ENCODE measurements at places on chromosomes 7 and 10.

DNA sequence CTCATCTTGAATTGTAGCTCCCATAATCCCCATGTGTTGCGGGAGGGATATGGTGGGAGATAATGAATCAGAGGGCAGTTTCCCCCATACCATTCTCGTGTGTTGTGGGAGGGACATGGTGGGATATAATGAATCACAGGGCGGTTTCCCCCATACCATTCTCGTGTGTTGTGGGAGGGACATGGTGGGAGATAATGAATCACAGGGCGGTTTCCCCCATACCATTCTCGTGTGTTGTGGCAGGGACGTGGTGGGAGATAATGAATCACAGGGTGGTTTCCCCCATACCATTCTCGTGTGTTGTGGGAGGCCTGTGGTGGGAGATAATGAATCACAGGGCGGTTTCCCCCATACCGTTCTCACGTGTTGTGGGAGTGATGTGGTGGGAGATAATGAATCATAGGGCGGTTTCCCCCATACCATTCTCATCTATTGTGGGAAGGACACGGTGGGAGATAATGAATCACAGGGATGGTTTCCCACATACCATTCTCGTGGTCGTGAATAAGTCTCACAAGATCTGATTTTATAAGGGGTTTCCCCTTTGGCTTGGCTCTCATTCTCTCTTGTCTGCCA is 271.0 kb downstream of the MAD1L1 start:
- peak; percentile 59 for DNase-seq

- DNase-seq: no peak
These were observed 79.3 kb upstream of the NEBL start for GRCh38 chr10:20976390-20976789.

DNA sequence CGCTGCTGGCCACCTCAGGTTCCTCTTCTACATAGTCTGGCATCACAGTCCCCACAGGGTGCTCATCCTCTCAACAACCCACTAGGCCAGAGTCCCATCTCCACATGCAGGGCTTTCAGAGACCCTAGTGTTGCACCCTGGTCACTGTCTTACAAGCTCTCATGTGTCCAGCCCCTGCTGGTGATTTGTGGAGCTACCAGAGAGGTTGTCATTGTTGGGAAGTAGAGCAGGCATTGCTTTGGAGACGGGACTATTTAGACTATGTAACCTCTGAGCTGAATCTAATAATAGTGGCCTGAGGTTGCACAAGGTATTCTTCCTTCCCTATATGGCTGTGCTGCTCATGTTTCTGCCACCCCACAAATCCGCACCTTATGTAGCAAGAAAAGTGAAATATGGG is 135.3 kb upstream of the VWC2 start:
- DNase-seq: no peak

- DNase-seq: no peak
These were observed 38.7 kb downstream of the LAMB4 start for GRCh38 chr7:108091461-108091831.

GRCh38 chr7:51079494-51079893 is 237.1 kb downstream of the COBL start:
- DNase-seq: no peak

- no peak for DNase-seq
These were observed 17.5 kb downstream of the INPP5A start for GRCh38 chr10:132554991-132555647.

GRCh38 chr10:99329554-99330346 is 594 bp downstream of the CNNM1 start:
- DNase-seq: no peak

DNA sequence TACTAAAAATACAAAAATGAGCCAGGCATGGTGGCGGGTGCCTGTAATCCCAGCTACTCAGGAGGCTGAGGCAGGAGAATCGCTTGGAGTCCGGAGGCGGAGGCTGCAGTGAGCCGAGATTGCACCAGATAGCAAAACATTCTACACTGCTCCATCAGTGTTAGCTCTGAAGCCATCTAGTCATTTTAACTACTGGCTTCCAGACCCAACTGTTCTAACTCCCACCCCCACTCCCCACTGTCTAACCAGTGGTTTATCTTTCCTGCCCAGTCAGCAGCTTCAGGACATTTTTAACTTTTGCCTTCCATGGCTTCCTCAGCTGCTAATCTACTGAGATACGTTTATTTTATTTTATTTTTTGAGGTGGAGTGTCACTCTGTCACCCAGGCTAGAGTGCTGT is 6.2 kb upstream of the FRAT1 start:
- DNase-seq: no peak

DNA sequence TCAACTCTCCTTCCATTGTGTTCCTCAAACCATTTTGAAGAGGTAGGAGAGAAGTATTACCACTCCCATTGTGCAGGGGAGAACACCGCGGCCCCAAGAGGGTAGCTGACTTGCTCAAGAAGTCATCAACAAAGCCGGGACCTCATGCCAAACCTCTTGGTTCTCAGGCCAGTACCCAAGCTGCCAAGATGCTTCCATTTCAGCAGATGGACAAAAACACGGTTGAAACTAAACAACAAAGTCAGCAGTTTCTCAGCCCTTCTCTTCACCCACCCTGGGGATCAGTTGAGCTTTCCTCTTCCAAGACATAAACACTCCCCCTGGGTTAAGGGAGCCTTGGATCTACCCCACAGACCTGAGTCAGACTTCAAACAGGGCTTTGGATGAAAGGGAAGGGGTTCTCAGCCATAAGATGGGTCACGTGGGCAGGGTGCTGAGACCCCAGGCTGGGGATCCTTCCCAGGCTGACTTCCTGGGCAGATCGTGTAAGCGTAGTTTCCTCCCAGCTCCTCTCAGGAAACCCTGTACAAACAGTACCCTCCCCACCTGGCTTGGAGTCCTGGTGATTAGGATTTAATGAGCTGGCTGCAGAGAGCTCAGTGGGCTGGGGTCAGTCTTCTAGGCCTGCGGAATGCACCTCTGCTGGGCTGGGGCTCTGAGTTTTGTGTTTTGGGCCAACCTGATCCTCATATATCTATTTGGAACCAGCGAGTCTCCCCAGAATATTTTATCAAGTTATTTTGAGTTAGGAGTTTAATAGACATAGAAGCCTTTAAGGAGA is 27.3 kb downstream of the EMX2 start:
- no peak for DNase-seq

GRCh38 chr7:103958284-103958818 is 31.1 kb downstream of the RELN start:
- DNase-seq: no peak

DNA sequence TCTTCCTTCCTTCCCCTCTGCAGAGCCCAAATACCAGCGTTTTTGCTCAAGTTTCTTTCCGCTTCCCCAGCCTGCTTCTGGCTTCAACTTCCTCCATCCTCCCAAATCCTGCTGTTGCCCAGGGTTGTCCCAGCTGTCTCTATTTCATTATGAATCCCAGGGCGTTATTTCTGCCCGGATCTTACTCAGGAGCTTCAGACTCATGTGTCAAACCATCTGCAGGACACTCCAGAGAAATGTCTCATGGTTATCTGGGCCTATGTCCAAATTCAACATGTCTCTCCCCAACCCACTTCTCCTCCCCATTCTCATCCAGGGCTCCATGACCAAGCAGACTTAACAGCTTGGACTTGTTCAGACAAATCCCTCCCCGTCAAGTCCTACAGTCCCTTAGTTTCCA is 15.6 kb downstream of the ARHGAP22 start:
- DNase-seq: peak; percentile 78

GRCh38 chr7:77827999-77828398 is 29.4 kb downstream of the PHTF2 start:
- no peak for DNase-seq

DNA sequence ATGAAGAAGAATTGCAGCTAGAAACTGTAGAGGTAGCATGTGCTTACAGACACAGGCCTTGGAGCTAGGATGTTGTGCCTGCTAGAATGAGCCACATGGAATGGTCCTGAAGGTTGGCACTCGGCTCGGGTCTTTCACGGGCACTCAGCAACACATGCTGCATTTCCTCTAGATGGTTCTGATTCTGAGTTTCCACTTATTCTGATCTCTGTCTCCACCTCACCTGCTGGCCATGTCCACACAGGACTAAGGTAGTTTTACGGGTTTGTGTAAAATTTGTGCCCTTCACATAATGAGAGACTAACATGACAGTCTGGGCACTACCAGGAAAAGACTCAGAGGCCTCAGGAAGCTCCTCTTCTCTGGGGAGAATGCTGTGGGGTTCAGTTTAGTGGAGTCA is 444.8 kb upstream of the MKI67 start:
- DNase-seq: no peak

DNA sequence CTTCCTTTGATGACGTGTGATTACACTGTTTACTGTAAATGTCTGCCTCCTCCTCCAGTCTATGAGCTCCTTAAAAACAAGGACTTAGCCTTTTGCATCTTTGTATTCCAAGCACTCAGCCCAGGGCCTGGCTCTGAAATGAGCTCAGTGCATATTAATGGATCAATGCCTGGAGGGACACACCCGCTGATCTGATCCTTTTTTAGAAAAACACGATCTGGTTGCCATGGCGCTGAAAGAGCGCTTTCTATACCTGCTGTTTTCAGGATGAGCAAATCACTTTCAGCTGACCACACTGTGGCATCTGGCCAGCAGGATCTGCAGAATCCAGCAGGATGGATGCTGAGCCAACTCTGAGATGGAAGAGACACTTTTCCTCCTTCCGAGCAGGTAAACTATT is 37.8 kb upstream of the GARS1 start:
- DNase-seq: no peak

DNA sequence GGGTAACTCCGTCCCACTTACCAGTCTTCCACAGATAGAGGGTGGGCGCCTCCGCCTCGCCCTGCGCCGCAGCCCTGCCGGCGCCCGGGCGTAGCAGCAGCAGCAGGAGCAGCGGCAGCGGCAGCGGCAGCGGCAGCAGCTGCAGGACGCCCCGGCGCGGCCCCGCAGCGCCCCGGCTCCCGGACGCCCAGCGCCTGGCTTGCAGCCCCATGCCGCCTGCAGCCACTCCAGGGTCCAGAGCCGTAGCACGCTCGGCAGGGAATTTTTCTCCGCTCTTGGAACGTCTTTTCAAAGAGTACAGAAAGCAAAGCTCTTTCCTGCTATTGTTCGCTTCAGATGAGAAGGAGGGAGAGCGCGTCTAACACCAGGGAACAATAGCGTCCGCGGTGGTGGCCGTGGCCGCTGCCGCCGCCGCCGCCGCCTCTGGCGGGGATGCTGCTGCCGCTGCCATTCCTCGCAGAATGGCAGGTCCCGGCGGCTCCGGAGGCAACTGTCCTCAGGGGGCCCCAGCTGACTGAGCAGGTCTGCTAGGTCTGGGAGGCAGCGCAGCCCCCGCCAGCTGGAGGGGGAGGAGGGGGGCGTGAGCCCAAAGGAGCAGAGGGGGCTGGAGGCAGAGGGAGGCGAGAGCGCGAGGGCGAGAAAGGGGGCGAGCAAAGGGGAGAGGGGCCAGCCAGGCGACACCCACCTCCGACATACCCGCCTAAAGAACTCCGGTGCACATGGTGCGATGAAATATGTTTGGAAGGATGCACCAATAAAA is at the start of gene THSD7A:
THSD7A (minus strand) TSS at position 463 of the 760 bp plus-strand sequence; CDS start at position 211, 252 bp downstream.
- DNase-seq: no peak
